IPS DF 19.7 (cell line): ENCODE measurements at places on chromosomes 12 and 14.

GRCh38 chr12:131990980-131991305 lies 41.2 kb downstream of the EP400 start:
- DNase-seq, result no peak

DNA sequence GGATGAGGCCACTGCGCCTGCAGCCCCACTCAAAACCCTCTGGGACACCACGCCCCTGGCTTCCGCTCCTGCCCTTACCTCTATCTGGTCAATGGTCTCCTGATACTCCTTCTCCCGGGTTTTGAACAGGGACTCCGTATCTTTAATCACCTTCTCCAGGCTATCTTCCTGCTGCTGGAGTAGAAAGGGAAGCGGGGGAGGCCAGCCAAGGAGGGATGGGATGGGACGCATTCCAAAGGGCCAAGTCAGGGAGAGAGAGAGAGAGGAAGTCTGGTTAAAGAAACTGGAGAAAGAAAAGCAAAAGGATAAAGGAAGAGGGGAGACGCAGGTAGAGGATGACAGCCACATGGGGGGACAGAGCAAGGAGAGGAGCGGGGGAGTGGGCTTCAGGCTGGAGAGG lies 7.9 kb downstream of the IFFO1 start:
- DNase-seq, result no peak

- DNase-seq, result no peak
Measured at GRCh38 chr12:51218607-51219161, 822 bp upstream of the POU6F1 start.

DNA sequence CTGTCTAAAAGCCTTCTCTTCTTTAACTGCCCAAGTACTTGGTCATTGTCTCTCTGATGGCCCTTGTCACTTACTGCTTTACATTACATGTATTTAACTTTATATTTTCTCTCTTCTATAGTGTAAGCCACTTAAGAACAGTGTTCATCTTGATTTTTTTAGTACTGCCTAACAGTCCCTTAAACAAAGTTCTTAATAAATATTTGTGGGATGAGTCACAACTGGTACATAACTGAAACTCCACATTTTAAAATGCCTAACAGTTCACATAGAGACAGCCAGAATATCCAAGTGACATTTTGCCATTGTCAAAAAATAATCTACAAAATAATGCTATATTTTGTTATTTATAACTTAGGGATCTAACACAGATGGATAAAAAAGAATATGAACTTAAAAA lies 146.6 kb downstream of the STXBP6 start:
- no peak for DNase-seq

DNA sequence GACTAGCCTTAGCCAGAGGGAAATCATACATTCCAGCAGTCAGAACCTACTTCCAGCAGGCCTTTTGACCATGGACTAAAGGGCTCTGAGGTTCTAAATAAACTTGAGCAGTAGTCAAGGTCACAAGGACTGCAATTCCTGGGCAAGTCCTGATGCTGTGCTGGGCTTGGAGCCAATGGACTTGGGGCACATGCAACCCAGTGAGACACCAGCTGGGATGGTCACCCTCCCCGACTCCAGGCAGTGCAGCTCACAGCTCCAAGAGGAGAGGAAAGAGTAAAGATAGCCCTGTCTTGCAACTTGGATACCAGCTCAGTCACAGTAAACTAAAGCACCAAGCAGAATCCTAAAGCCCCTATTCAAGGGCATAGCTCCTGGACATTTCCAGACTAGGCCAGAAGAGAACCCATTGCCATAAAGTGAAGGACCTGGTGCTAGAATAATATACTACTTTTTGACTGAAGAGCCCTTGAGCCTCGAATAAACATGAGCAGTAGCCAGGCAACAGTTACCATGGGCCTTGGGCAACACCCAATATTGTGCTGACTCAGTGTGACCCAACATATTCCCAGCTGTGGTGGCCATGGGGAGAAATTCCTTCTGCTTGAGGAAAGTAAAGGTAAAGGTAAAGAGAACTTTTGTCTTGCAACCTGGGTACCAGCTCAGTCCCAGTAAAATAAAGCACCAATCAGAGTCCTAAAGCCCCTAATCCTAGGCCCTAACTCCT lies 226.2 kb upstream of the CLEC14A start:
- no peak for DNase-seq

GRCh38 chr14:31881531-31882310 lies 195.4 kb upstream of the ARHGAP5 start:
- DNase-seq, result no peak

DNA sequence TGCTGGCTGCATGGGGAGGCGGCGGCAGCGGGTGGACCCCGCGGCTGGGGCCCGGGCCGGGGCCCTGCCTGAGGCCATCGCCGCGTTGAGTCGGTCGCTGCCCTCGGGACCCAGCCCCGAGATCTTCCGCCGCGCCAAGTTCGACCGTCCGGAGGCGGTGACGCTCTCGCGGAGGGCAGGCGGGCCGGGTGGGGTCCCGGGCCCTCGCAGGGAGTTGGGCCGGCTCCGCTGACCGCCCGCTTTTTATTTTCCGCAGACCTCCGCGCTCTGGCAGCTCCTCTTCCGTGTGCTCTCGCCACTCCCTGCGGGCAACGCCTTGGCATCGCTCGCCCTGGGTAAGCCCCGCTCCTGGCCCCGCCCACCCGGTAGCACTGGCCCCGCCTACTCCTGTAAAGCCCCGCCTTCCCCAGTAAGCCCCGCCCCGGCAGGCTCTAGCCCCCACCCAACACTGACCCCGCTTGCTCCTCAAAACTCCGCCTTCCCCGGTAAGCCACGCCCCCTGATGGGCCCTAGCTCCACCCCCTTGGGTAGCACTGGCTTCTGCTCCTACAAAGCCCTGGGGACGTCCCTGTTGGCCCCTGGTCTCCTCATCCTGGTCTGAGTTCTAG lies 424 bp downstream of the TEDC1 start:
- no peak for DNase-seq

- no peak for DNase-seq
Measured at GRCh38 chr14:99422228-99423010, 58.2 kb downstream of the SETD3 start.

- no peak for DNase-seq
Measured at GRCh38 chr12:110896559-110896958, 23.8 kb downstream of the MYL2 start.
